ENCODE measurements at places on chromosomes 3 and 15.

- DNase-seq: no peak
Measured at GRCh38 chr3:43400167-43400566, 113.8 kb downstream of the SNRK start.

GRCh38 chr3:100157685-100158084 lies 43.4 kb upstream of the FILIP1L start:
- DNase-seq: no peak

DNA sequence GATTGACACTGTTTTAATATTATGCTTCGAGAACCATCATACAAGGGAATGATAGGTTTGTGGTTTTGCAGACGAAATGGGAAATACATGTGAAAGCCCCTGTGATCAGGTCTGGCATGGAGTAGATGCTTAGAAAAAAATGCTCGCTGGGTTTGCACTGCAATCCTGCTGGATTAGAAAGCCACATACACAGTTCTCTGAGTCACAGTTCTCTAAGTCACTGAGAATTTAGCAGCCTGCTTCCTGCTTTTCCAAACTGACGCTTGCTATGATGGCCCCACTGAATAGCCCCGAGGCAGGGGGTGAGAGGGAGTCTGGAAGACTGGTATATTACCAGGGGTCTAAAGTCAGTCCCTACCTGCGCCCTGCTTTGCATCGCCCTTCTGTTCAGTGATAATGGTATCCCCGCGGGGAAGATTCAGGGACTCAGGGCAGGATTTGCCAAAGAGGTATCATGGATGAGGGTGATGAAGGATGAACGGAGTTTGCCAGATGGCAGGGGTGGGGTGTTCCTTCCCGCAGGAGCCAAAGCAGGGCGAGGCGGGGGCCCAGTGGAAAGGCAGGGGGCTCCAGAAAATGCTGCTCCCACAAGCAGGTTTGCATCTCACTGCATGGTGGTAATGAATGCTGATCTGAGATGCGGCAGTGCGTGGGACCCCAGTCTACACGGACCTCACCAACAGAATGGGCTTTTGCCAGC lies 82.3 kb downstream of the IQSEC1 start:
- no peak for DNase-seq

GRCh38 chr15:45307230-45307924 lies 55.3 kb downstream of the SLC28A2 start:
- DNase-seq: peak; percentile 99

- DNase-seq: no peak
Measured at GRCh38 chr15:70867911-70868467, 14.0 kb upstream of the LARP6 start.

DNA sequence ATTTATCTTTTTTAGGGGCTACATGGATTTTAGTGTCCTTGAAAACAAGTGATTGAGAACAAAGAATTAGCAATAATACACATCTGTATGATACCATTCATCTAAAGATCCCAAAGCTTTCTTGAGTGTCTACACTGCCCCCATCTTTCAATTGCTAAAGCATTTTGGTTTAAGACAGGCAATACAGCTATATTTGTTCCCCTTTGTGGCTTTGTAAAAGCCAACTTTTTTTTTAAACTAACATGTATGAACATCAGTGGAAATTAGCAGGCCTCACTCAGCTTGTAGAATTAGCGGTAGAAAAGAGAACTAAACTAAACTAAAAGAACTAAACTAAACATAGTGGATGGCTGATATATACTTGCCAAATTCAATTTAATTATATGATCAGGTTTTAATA lies 449.6 kb downstream of the MECOM start:
- DNase-seq: no peak

- peak; percentile 86 for DNase-seq
Measured at GRCh38 chr15:41585127-41586047, 26.4 kb downstream of the TYRO3 start.

DNA sequence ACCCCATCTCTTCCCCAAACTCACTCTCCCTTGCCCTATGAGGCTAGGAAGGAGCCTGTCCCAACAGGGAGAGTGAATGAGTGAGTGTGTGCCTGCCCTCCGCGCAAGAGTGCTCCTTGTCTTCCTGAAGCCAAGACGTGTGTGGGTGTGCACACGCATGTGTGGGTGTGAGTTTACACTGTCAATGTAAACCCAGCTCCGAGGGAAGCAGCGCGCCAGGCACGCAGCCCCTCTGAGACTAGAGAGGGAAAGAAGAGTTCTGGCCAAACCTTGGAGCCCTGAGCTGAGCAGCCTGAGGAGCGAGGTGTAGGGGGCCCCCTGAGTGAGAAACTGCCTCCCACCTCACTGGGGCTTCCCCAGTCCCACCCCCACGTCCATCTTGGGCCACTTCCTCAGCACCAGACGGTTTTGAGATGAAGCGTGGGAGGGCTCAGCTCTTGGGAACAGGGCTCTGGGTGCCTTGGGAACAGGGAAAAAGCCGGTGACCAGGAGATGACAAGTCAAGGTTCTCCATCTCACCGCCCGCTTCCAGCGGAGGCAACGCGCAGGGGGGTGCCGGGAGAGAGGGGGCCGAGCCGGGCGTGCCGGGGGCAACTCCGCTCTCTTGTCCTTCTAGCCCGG lies 5.1 kb downstream of the MECOM start:
- no peak for DNase-seq

- DNase-seq: no peak
Measured at GRCh38 chr3:129211772-129212171, 28.1 kb upstream of the CNBP start.

DNA sequence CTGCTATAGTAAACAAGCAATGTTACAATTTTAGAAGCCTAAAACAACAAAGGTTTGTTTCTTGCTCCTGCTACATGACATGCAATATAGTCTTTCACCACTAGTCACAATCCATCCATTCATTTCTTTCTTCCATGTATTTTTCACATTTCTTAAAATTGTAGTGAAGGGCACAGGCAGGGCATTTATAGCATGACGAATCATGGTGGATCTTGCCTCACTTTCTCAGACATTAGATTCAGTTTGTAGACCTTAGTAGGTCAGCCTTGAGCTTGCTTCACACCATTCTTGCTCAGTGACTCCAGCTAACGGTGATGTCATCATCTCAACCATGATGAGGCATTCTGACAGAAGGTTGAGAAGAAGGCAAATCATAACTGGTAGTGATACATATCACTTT lies 546.8 kb downstream of the TBL1XR1 start:
- peak; percentile 23 for DNase-seq

- DNase-seq: no peak
Measured at GRCh38 chr15:38216763-38217162, 35.9 kb upstream of the SPRED1 start.

- DNase-seq: no peak
Measured at GRCh38 chr15:60905587-60905986, 323.5 kb downstream of the RORA start.

DNA sequence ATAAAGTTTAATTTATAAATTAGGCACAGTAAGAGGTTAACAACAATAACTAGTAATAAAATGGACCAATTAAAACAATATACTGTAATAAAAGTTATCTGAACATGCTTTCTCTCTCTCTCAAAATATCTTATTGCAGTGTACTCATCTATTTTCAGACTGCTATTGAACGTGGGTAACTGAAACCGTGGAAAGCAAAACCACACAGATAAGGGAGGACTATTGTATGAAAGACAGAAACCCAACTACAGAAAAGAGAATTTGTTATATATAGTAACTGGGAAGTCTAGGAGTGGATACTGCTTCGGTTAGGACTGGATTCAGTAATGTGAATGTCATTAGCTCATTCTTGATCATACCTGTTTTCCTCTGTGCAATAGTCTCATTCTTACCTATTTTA lies 119.3 kb upstream of the DAZL start:
- no peak for DNase-seq

DNA sequence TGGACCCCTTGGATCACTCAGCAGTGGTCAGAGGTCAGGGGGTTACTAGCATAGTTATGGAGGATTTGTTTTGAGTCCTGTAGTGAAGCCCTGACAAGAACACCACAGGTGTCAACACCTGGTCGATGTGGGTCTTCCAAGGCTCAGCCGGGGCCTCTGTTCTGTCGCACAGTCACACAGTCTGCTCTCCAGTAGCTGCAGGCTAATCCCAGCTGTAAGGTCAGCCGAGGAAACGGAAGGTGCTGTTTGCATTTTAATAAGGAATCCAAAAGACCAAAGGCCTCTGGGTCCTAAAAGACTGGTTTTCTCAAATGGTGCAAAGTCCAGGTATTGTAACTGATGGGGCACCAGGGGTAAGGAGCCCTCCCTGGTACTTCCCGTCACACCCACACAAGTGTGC lies 71.7 kb downstream of the RPLP1 start:
- DNase-seq: no peak

GRCh38 chr15:69480932-69481331 lies 28.3 kb downstream of the RPLP1 start:
- no peak for DNase-seq

- no peak for DNase-seq
Measured at GRCh38 chr15:29438703-29439055, 169.1 kb upstream of the NSMCE3 start.

- no peak for DNase-seq
Measured at GRCh38 chr3:151169262-151169947, 33.6 kb downstream of the GPR171 start.

GRCh38 chr3:194089357-194090177 lies 46.4 kb upstream of the HES1 start:
- no peak for DNase-seq

DNA sequence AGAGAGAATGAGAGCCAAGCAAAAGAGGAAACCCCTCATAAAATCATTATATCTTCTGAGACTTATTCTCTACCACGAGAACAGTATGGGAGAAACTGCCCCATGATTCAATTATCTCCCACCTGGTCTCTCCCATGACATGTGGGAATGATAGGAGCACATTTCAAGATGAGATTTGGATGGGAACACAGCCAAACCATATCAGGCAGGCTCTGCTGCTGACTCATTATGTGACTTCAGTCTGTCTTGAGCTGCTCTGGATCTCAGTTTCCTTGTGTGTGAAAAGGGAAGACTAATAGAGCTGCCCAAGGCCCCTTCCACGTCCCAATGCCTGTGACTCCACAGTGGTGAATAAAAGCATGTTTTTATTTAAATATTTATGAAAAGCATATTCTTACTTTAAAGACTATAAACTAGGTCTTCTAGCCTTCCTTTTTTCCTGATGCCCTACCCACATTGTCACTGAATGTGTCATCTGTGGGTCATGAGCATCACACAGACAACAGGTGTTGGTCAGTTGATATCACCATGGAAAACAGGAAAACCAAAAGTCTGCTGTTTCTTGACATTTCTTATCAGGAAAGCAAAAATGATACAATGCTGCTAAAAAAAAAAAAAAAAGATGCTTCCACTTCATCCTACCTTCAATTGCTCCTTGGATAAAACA lies 96.0 kb upstream of the PPP2R3A start:
- DNase-seq: no peak

DNA sequence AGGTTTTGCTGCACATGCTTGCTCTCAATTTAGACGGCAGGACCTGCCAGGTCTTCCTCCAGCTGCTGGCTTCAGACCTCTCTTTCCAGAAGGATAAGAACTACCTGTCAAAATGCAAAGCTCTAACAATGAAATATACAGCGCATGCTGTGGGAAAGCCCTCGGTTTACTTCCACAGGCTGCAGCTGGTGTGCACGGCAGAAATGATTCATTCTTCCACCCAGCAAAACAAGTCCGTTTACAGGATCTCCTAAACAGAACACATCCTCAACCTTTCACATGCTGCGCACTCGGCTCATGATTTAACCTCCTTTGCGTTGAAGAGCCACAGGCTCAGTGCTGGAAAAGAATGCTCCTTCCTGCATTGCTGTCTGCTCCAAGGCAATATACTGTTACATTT lies 92.4 kb upstream of the WNT5A start:
- no peak for DNase-seq

DNA sequence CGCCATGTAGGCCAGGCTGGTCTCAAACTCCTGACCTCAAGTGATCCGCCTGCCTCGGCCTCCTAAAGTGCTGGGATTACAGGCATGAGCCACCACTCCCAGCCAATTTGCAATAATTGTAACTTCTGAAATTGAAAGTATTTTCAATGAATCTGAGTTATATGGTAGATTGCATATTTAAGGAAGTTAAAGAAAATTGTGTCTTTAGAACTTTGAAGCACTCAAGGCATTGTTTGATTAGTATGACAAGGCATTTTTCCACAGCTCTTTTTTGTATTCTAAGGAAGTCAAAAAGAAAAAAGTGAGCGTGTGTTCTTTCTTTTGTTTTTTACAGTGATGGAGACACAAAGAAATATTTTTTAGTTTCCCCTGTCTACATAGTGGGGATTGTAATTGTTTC lies 15.7 kb upstream of the RPLP1 start:
- DNase-seq: no peak

DNA sequence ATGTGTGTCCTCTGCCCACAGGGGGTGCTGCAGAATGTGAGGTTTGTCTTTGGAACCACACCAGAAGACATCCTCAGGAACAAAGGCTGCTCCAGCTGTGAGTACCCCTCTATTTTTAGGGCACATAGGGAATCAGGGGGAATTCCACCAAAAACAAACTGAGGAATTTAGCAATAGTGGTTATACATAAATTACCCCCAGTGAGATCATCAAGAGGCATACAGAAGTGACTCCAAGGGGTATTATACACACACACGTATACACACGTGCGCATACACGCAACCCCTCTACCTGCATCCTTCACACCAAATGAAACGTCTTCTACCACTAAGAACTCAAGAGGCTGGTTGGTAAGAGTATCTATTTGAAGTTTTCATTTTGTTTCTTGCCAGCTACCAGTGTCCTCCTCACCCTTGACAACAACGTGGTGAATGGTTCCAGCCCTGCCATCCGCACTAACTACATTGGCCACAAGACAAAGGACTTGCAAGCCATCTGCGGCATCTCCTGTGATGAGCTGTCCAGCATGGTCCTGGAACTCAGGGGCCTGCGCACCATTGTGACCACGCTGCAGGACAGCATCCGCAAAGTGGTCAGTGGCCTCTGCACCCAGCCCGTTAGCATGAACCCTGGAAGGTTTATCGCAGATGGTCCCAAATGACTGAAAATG lies 2.9 kb downstream of the THBS1 start:
- no peak for DNase-seq

DNA sequence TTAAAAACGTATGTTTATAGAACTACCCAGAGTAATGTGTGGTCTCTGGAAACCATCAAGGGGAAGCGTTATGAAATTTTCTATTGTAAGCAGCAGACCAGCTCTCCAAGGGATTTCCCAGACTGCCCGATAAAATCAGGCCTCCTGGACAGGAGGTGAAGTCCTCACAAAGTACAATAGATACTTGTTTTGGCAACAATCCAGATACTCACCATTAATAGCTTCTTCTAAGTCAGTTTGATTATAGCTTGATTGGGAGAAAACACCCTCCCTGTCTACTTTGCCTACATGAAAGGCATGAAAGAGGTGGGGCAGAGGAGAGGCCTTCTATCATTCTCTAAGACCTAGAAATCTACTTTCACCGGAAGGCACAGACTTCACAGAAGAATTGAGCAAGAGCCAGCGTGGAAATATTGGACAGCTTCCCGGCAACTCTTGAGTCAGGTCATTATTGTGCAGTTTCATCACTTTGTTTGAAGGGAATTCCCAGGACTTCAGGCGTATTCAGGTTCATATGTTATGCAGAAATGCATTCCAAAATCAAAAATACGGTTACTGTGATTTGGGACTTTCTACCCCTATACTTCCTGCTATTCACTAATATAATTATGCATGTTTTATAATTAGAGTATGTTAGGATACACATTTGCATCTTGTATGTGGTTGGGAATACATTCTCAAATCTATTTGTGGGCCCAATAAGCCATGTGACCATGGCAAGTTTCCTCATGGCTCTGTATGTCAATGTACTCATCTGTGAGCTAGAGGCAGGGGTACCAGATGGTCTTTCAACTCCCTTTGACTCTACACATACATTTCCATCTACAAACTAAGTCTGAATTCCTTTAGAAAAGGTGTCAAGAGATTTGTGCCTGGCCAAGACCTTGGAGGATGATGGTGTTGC lies 103.5 kb downstream of the CD47 start:
- no peak for DNase-seq

- no peak for DNase-seq
Measured at GRCh38 chr3:10845001-10845761, 29.2 kb downstream of the SLC6A11 start.

All from foreskin melanocyte (primary cell).